ENCODE measurements at places on chromosomes 3 and 15.
A peak's percentile ranks its signal among the peaks of the same experiment; 100 is the strongest.

GRCh38 chr3:73029321-73029796 lies 32.1 kb upstream of the EBLN2 start:
- no peak for DNase-seq

DNA sequence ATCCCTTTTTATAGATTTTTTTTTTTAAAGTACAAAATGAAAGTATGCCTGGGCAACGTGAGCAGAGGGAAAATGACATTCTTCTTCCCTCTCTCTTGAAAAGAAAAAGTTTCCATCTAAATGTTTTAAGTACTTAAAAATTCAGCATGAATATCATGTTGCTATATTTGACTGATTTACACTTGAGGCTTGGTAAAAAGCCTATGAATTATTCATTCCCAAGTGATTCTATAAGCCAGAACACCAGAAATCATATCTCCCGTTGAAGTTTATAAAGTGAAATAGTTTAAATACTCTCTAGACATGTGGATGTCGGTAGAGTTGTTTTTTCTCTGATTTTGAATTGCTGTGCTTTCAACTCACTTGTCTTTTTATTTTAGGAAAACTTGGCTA lies 276.2 kb upstream of the RARB start:
- DNase-seq: no peak

DNA sequence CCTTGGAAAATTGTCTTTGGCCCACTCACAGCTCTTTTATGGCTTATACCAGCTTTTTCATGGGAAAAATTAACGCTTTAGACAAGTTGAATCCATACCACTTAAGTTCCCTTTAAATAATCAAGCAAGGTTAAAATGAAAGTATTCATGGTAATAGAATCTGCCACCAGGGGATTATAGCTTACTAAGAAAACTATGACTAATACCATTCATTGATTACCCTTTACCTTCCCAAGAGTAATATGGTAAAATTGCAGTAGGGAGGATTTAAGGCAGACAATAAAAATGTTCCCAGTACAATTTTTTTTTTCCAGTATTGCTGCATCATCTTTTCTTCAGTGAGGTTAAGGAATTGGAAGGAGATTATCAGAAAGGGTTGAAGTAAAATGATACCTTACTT lies 641.1 kb upstream of the NAALADL2 start:
- DNase-seq: no peak

DNA sequence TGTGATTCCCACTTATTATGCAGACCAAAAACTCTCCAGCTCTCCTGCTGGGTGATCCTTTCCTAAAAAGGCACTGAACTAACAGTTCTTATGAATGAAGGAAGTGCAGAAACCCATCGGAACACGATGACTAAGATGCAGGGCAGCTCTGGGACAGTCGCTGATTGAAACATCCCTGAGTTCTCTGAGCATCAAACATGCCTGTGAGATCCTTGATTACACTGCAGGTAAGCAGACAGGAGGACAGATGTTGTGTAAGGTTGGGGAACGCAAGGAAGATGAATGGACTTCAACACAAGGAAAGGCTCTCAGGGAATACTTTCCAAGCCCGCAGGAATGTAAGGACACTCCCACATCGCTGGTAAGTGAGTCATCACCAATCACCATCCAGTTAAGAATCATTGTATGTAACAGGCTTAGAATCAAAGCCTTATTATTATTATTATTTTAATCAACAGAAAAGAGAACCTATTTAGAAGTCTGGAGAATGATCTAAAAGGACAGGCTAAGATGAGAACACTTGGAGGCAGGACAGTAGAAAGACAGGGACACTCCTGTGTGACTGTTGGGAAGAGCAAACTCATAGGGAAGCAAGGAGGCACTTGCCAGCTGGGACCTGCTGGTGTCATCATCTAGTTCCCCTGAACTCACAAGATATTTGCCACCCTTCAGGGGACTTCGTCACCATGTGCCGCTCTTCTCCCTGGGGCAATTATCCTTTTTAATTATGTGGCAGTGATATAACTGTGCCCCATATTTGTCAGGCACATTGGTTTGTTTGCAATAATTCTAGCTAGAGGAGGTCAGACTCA lies 26.0 kb downstream of the TMEM158 start:
- peak; percentile 56 for DNase-seq

DNA sequence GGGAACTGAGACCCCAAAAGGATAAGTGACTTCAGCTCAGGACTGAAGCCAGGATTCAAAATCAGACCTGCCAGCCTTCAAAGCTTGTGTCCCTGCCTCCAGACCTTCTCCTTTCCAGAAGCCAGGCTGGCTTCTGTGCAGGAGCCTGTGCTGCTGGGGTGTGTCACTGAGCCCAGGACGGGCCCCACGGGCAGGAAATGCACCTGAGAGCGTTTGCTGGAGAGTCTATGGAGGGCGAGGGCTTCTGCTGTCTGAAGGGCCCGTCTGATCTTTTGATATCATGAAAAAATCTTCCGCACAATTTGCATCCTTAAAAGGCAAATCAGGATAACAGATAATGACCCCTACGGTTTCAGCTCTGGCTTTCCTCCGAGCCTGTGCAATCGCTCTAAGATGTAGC lies 125.4 kb downstream of the FAM43A start:
- DNase-seq: no peak

DNA sequence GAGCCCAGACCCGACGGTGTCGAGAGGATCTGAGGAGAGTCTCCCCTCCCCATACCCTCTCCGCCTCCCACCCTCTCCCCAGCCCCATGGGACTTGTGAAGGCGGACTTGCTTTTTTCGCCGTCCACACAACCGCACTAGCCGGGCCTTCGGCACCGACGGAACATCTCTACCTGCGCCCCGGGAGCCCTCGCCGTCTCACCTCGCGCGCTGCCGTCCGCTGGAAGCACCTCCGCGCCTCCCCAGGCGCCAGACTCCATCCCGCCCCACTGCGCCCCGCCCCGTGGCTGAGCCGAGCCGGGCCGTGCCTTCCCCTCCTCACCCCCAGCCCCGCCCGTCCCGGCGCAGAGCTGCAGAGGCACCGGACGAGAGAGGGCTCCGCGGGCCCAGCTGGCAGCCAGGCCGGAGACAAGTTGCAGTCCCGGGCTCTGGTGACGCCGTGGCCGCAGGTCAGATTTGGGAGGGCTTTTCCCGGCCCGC lies at the start of the genes DUOX1 and DUOXA1:
DUOX1 (plus strand) TSS at position 344 of the 479 bp plus-strand sequence. CDS start 1,973 bp downstream, outside the sequence.
DUOXA1 (minus strand) TSS at position 229 of the 479 bp plus-strand sequence. CDS start 6,865 bp downstream, outside the sequence.
- DNase-seq: peak; percentile 67

- DNase-seq: peak; percentile 85
Observed at GRCh38 chr3:126679318-126679751, 24.4 kb upstream of the TXNRD3 start.

DNA sequence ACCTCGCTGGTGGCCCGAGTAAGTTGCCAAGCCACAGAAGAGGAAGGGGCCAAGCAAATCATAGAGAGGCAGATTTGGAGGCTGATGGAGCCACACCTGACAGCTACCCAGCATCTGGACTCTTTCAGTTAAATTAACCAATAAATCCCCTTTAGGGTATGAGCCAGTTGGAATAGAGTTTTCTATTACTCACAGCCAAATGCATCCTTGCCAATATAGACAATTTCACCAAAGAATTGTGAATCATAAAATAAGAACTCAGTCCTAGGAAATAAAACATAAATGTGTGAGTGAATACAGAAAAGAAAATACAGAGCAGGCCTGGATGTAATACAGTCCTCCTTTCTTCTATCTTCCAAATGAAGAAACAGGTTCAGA lies 161.6 kb upstream of the ANKRD28 start:
- no peak for DNase-seq

DNA sequence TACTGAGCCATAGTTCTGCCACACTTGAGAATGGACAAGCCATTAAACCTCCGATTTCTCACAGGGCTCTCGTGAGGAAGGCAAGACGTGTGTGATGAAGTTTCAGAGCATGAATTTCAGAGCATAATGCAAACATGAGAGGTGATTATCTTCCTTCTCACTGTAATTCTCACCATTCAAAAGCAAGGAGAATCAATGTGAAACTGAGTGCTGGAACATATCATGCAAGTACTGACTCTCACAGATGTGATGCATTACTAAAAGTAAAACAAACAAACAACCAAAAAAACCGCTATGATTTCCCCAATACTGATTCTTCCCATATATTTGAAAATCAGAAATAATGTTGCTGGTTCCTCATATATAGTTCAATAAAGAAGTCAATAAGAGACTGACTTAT lies 23.7 kb downstream of the P3H2 start:
- DNase-seq: no peak

GRCh38 chr3:109351231-109351630 lies 13.9 kb upstream of the DPPA4 start:
- no peak for DNase-seq

- DNase-seq: no peak
Observed at GRCh38 chr3:707041-707440, 385.8 kb upstream of the CNTN6 start.

- no peak for DNase-seq
Observed at GRCh38 chr3:107910713-107911259, 180.0 kb downstream of the CD47 start.

- DNase-seq: no peak
Observed at GRCh38 chr3:50453907-50454306, 49.5 kb downstream of the CACNA2D2 start.

- no peak for DNase-seq
Observed at GRCh38 chr3:126463521-126463920, 12.2 kb downstream of the ZXDC start.

DNA sequence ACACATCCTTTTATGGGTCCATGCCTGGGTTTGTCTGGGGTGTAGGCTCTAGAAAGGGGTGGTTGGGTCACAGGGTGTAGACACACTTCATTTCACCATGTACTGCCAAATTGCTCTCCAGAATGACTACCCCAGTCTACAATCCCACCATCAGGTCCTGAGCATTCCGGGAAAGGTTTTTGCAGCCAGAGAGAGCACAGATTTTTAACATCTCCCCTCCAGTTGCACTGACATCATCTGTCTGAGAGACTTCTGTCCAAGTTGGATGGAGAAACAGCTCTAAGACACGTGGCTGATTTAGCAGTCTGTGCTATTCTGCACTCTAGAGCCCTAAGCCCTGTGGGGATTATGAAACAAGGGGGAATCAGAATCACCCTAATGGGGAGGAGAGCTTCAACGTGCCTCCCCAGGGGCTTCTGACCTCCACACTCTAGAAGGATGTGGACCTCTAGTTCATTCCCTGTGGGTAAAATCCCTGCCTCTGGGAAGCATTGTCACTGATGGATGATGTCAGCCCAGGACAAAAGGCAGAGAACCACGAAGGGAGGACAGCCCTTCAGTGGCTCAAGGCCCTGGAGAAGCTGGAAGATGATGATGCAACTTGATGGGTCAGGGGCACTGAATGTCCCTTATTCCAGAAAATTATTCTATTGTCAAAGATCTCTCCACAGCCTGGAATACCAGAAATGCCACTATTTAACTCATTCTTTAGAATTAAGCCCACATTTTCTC lies 71.5 kb downstream of the CD200R1L start:
- DNase-seq: no peak

DNA sequence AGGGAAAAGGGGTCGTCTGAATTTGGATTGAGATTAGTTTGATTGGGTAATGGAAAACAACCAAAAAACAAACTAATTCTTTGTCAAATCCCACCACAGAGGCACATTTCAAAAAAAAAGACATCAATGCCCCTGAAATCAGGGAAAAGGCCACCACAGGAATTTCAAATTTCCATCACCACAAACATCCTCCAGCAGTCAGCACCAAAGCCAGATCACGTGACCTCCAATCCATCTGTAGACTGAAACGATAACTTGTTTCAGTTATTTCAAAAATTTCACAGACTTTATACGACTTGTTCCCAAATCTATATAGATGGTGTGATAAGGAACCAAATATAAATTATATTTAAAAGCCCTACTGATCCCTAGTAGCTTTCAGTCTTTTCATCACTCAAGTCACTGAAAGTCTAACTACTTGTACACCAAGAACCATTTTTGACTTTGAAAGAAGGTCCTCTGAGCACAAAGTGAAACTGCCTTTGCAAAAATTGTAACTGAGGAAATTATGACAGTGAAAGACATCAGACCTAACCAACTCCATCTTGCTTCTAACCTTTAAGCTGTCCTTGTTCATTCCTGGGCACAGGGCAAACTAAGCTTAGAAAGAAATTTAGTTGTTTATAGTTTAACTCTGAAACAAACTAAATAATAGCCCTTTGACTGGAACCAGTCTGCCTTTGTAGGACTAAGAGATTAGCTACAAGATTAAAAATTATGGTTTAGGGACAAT lies 48.1 kb upstream of the PLCL2 start:
- no peak for DNase-seq

- DNase-seq: peak; percentile 40
Observed at GRCh38 chr3:56800130-56800831, 1.5 kb downstream of the ARHGEF3 start.

- DNase-seq: no peak
Observed at GRCh38 chr15:100113351-100114080, 228.3 kb downstream of the ADAMTS17 start.

DNA sequence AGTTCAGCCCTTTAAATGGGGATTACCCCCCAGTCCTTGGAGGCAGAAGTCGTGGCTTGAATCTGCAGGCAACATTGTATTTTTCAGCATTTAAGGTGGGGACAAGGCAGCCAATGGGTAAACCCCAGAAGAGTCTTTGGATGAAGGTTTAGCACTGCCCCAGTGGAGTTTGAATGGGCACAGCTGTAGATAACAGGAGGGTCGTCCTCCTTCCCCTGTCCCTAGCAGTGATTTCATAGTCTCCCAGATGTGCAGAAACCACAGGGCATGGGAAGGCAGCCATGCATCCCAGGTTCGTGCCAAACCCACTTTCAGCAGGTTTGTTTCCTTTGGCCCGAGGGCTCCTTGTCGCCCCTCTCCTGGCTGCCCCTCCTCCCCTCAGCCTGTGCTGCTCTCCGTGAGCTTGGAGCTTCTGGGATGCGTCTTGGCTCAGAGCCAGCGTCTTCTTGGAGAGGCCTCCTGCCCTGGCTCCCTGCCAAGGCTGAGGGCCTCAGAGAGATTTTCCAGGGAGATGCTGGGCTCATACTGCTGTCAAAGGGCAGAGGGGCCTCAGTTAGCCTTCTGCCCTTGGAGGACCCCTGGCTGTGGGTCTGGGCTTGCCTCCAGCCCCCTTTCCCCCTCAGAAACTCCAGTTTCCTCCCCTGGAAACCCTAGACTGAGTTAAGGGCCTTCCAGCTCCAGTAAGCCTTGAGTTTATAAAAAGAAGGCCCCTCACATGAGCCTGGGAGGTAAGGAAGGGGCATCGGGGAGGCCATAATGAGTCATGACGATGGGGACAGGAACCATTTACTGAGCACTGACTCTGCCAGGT lies 48.9 kb upstream of the POLG start:
- DNase-seq: peak; percentile 34

GRCh38 chr15:93997071-93997658 lies 234.2 kb upstream of the MCTP2 start:
- no peak for DNase-seq

GRCh38 chr3:179977356-179977755 lies 59.4 kb downstream of the PEX5L start:
- no peak for DNase-seq

DNA sequence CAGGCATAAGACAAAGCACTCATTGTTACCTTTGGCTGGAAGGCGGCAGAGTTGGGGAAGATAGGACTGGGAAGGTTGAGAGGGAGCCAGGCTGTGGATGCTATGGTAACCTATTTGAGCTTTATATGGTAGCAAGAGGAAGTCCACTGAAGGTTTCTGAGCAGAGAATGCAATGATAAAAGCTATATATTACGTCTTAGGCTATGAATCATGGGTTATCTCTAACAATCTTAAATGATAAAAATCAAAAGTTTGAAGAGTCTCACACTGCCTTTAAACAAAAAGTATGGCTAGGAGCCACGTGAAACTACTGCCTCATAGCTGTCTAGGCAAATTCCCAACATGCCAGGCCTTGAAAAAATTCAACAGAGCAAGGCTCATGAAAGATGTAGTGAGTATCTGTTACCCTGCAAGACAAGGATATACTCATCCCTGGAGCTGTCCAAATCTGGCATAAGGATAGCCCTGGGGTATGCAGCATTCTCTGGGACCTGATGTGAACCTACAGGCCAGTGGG lies 4.1 kb downstream of the P3H2 start:
- no peak for DNase-seq

GRCh38 chr15:41919954-41920538 lies 26.2 kb upstream of the SPTBN5 start:
- peak; percentile 52 for DNase-seq

Data from colonic mucosa (tissue), 4 donors.